ENCODE measurements at places on chromosomes 1 and 21.

DNA sequence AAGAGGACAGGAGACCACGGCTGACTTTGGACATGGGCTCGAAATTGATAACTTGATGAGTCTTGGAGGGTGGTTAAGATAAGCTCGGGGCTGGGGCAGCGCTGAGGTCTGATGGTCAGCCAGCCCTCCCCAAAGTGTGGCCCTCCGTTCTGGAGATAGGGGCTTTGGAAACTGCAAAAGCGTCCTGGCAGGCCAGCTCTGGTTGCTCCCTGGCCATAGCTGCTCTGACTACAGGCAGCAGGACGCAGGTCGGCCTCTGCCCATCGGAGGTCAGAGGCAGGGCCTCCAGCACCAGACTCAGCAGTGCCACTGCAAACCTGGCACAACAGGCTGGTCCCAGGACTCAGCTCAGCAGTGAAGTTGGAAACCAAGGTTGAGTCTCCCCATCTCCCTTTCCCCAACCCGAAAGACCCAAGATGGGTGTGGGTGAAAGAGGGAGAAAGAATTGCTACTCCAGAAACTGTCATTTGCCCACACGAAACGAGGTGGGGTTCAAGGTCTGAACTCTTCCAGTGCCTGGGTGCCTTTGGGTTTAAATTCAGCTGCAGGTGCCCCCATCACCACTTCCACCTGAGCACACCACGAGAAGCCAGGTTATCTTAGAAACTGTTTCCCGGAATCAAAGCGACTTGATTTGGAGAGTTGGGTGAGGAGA is 4.8 kb downstream of the SIM2 start:
- no peak for DNase-seq

- peak; percentile 57 for DNase-seq
Measured at GRCh38 chr1:84122780-84123382, 21.2 kb upstream of the PRKACB start.

DNA sequence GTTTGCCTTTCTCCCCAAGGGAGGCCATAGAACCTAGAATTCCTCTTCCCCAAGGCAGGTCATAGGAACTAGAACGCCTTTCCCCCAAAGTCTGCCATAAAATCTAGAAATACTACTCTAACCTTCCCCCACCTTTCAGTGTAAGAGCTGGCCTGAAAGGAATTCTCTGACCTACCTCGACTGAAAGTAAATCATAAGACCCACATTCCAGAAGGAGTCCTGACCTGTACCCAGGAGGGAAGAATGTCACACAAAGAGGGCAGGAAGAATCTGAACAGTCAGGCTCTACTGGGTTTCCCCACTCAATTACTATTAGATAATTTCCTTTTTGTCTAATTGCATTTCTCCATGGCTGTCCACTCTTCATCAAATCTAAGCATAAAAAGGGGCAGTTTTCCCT is 5.7 kb upstream of the ATG4C start:
- no peak for DNase-seq

GRCh38 chr1:162165528-162165927 is 96.0 kb downstream of the NOS1AP start:
- no peak for DNase-seq

- DNase-seq, result no peak
Measured at GRCh38 chr1:34771573-34772371, 9.2 kb upstream of the GJB3 start.

DNA sequence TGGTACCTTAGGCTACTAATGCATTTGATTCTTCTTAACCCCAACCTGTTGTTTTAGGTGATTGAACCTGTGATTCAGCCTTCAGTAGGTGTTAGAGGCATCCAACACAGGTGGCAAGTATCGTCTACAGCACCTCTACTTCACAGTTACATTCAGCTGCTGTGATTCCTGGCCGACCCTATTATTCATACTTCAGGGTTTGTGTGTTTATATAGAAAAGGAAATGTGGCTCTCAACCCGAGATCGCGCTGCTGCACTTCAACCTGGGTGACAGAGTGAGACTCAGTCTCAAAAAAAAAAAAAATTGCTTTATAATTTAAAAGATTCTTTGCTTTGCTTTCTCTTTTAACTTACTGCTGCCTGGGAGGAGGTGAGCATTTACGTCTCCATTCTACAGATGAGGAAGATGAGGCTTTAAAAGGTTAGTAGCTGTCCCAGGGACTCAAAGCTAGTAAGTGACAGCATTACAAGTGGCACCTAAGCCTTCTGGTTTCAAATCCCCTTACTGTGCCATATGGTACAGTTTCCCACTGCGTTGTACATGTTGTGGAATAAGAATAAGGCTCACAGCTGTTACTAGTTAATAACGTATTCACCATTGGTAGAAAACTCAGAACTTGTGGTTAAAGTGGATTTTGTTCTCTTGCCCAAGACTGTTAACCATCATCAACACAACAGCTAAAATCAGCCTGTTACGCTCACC is 9.9 kb upstream of the GPR25 start:
- no peak for DNase-seq

- DNase-seq, result no peak
Measured at GRCh38 chr21:26743524-26743923, 101.7 kb downstream of the ADAMTS1 start.

GRCh38 chr1:187034501-187034900 is 205.8 kb downstream of the PLA2G4A start:
- DNase-seq, result no peak

- DNase-seq, result no peak
Measured at GRCh38 chr21:38912789-38913119, 107.0 kb downstream of the ETS2 start.
